NCI-H1105 treated with DMSO at 0.1 percent for 48 hours (cell line): ENCODE measurements at places on chromosomes 2 and 18.

- no peak for DNase-seq
Measured at GRCh38 chr2:10331027-10331701, 28.5 kb downstream of the HPCAL1 start.

DNA sequence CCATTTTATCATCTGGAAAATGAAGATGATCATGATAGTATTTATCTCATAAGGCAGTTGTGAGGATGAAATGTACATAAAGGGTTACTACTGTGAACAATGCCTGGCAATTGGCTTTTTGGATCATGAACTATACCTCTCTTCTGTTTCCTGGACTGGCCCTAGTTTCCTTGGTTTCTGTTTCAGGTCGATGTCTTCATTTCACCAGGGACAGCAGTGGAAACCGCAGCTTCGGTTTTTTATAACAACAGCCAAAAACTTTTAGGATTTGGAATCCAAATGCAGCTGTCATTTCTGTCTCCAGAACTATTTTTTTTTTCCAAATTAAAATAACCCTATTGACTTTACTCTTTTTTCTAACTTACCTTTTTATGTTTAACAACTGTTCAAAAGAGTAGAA lies 425.1 kb downstream of the RND3 start:
- DNase-seq: no peak

DNA sequence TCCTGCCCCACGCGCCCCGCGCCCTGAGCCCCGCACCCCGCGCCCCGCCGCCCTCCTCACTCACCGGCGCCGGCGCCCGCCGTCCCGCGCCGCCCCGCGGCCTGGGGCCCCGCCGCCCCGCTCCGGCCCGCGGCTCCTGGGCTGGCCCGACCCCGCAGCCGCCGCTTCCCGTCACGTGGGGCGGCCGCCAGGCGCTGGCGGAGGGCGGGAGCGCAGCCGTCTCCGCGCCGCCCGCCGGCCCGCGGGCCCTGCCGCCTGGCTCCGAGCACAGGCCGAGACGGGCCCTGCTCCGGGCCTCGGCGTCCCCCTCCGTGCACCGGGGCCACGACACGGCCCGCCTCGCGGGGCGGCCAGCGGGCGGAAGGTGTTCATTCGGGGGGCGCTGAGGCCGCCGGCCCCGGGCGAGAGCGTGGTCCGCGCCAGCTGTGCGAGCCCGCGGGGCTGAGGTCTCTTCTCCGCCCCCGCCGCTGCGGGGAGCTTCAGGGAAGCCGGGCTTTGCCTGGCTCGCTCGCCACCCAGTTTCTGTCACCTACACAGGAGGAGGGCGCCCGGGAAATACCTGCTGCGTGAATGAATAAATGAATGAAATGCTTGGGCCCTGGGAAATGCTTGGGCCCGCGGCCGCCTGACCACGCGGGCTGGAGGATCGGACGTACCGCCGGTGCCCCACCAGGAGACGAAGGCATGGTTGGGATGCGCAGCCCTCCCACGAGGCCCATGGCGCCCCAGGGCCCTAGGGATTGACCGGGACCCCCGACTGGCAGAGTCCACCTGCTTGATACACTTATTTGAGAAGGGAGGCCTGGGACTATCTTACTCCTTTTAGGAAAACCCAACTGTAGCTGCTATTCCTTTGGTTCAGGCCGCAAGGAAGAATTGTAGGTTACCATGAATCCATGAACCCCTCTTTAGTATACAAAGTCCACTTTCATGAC lies at the start of gene TGFBRAP1:
TSS of gene TGFBRAP1 (minus strand) at position 175 of the 935 bp plus-strand sequence. CDS start 21,434 bp downstream, outside the sequence.
- peak; percentile 9 for DNase-seq

DNA sequence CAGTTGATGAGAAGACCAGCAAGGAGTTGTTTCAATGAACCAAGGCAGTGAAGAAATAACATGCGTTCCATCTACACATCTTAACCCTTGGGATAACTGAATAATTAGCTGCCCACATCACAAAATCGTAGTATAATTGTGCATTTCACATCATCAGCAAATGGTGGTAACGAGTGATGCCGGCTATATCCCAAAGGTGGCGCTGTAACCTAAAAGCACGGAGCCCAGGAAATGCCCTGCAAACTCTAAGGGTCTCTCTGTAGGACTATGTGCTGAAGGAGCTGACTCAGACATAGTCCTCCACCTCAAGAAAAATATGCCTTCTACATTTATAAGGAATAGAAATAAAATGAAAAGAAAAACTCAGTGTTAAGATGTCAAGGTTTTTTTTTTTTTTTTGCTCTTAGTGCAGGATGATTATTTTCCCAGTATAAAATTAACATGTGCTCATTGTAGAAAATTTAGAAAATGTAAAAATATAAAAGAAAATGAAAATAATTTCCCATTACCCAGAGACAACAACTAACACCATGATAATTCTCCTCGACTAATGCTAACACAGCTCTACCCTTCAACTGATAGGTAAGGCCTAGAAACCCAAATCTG lies 23.1 kb upstream of the DSG3 start:
- DNase-seq: no peak

DNA sequence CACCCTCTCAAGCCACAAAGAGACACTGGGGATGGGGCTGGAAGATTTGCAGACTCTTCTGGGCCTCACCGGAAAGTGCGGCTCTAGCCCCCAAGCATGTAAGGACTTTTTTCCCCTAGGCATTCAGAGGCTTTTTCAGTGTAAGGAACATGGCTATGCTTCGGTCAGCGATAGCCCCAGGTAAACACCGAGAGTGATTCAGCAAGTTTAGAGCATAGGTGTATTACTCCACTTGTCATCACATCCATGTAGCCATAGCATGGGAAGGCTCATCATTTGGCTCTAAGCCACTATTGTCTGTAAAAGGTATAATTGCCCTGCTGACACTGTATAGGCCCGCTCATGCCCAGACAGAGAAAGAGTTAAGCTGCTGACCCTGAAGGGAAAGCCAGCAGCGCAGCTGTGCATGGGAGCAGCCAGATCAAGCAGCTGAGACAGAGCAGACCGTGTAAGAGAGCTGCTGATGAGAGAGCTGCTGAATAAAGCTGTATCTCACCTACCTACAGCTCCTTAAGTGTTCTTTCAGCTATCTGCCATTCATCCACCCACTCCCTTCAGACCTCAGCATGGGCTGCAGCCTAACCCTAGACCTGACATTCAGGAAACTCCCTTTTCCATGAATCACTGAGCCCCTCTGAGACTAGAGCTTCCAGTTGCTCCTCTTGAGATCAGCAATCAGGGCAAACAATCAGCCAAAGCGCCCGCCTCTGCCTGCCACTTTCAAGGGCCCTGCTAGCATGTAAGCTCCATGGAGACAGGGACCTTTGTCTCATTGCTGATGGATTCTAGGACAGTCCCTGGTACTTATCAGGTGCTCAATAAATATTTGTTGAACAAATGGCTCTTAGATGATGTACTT lies 25.5 kb downstream of the LGALSL start:
- DNase-seq: no peak

- peak; percentile 38 for DNase-seq
Measured at GRCh38 chr2:238970553-238971081, 122.7 kb downstream of the TWIST2 start.

DNA sequence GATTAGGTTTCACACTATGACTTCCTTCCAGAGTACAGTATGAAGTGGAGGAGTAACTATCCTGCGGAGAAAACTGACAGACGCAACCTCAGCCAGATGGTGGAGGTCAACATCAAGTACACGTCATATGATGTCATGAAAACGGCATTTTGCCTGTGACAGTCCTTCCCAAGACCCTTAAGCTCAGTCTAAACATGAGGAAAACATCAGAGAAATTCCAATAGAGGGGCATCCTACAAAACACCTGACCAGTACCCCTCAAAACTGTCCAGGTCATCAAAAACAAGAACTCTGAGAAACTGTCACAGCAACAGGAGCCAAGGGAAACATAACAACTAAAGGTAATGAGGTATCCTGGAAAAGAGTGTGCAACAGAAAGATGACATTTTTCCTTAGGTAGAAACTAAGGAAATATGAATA lies 1.7 kb downstream of the RNU4ATAC start:
- no peak for DNase-seq
